ENCODE measurements at places on chromosomes 12 and 14.

GRCh38 chr12:2857576-2857975 lies 737 bp upstream of the TEX52 start:
- no peak for DNase-seq

GRCh38 chr14:64522591-64523355 lies 17.8 kb upstream of the HSPA2 start:
- DNase-seq: no peak

DNA sequence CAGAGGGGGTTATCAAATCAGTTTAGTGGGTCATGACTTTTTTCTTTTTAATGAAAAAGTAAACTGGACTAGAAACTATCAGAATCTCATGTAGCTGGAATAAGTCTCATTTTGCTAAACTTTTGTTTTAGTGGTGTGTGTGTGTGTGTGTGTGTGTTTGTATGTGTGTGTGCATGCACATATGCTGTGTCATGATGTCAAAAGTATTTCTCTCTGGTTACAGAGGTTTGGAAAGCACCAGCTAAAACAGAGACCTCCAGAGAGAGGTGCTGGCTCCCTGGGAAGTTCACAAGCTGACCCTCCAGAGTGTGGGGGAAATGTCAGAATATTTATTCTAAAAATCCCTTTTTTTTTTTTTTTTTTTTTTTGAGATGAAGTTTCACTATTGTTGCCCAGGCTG lies 114.7 kb downstream of the LGMN start:
- no peak for DNase-seq

DNA sequence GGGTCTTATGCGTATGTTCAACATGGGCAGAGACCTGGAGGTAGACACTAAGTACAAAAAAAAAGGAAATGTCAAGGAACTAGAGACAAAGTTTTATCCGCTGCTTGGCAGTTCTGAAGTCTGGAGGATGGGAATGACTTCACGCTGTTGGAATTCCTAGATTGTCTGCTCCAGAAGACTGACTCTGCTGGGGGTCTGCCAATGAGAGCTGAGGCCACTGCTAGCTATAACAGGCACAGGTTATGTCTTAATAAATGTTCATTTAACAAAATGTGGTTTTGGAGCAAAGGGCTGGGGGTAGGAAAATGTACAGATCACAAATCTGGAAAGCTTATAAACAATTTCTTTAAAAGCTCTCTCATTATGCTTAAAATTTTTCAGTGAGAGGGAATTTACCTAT lies 5.9 kb downstream of the RNASE8 start:
- DNase-seq: no peak

DNA sequence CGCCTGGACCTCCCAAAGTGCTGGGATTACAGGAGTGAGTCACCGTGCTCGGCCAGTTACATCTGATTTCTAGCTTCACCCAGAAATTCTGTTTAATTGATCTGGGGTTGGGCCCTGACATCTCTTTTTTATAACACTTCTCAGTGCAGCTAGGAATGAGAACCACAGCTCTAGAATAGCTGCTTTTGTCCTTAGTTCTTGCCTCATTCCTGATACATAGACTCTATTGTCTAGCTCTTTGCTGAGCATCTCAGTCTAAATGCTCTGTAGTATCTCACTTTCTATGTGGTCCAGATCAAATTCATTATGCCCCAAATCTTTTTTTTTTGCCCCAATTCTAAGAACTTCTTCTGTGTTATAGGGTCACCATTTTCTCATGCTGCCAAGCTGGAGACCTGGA lies 29.9 kb upstream of the FUT8 start:
- no peak for DNase-seq

GRCh38 chr12:48151103-48151771 lies 6.1 kb downstream of the ASB8 start:
- no peak for DNase-seq

- no peak for DNase-seq
Observed at GRCh38 chr12:43826681-43827080, 9.2 kb upstream of the TMEM117 start.

DNA sequence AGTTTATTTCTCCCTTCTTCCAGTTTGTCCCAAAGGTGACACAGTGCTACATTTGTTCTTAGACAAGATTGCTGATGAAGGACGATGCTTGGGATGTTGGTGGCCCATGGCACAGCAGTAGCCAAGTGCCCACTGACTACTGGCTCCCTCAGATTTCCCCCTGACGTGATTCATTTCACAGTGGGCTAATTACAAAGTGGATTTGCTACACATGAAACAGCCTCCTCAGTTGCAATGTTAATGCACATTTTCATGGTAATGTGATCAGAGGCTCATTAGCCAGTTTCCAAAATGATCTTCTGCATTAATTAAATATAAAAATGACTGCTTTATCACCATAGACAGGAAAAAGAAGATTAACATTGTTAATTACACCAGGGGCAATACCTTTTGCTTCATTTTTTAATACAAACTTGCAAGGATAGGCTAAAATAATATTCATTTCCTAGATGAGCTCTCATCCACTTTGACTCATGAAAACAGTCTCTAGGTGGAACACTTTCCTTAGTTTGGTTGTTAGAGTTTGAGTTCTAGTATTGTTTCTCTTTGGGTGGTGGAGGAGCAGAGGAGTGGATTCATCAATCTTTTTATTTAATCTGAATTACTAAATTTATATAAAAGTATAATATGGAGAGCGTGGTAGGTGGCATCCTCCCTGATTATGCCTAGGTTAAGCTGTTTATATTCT lies 250.9 kb downstream of the PDZRN4 start:
- no peak for DNase-seq

- DNase-seq: no peak
Observed at GRCh38 chr12:47383942-47384341, 304.2 kb upstream of the AMIGO2 start.

DNA sequence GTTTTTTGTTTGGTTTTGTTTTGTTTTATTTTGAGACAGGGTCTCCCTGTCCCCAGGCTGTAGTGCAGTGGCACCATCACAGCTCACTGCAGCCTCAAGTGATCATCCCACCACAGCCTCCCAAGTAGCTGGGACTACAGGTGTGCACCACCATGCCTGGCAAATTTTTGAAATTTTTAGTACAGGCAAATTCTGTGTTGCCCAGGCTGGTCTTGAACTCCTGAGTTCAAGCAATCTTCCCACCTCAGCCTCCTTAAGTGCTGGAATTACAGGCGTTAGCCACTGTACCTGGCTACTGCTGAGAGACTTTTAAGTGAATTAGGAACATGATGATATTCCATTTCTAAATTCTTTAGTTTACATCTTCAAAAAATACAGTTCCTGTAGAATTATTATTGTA lies 2.6 kb downstream of the LYZ start:
- DNase-seq: no peak

DNA sequence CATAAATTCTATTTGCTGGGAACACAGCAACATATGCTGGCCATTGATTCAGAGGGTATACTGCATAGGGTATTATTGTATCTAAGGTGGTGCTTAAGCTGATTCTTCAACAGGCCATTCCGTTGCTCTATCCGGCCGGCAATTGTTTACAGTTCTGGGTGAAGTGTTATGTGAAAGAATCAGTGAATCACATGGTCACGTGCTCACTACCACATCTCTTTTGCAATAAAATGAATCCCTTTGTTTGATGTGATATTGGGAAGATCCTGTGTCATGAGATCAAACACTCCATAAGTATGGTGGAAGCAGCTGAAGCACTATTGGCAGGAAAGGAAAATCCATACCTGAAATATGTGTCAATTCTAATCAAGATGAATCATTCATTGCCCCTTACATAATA lies 7.6 kb upstream of the USP15 start:
- no peak for DNase-seq

DNA sequence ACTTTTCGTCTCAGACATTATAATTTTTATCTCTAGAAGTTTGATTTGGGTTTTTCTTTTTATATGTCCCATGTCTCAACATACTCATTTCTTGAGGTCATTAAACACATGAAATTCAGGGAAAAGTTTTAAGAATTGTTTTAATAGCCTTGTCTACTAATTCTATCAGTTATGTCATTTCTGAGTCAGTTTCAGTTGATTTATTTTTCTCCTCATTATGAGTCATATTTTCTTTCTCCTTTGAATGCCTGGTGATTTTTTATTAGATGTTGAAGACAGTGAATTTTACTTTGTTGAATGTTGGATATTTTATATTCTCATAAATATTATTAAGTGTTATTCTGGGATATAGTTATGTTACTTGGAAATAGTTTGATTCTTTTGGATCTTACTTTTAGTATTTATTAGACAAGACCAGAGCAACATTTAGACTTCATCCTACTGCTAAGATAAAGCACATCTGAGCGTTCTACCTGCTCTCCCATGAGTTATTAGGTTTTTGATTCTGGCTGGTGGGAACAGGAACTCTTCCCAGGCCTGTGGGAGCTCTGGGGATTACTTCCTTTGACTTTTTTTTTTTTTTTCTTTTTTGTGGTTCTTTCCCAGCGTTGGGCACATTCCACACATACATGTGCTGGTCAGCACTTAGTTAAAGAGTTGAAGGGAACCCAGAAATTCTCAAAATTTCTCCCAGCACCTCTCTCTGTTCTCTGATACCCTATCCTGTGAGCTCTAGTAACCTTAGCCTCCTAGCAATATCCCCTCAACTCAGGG lies 1157.7 kb downstream of the BCL11B start:
- no peak for DNase-seq

DNA sequence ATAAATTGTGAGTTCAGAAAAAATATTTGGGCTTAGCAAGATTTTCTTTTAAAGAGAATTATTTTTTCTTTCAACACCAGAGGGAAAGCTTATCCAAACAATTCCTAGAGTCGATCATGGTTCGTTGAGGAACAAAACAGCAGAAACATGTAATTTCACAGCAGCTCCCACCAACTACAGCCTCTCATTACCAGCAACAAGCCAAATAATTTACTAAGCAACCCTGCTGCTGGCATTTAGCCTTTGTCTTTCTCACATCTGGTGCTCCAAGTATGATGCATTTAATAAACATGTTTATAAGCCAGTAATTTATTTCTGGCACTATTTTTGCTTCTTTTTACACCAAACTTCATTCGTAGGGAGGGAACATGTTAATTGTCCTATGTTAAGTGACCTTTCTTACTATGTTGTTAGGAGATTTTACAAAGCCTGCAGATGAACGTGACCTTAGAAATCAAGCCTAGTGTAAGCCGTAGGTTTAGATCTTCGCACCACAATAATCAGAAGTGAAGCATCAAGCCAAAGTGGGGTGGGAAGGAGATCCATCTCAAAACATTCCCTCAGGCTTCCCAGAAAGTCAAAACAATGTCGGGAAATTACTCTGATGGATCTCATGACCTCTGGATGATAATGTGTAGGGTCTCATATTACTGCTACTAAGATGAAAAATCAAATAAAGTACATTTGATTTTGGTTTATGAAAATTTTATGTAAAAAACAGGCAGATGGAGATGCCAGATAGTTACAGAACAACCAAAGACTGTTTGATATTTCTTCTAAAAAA lies 128.4 kb downstream of the RPAP3 start:
- DNase-seq: no peak

GRCh38 chr12:50218386-50218785 lies 51.2 kb upstream of the CERS5 start:
- DNase-seq: no peak

DNA sequence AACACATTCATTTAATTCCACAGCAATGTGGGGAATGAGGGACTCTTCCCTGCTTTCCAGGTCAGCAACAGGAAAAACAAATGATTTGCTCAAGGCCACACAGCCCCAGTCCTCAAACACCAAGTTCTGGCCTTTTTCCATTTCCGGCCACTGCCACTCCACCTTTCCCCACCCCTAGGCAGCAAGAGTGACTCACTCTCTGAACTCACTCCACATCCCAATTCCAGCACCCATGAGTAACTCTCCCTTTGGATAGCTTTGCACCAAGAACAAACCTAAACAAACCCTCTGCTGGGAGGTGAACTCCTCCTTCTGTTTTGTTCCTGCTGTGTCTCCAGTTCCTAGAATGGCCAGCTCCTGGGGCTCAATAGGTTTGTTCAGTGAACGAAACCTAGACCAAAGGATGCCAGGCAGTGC lies 30.4 kb upstream of the PLEKHG6 start:
- no peak for DNase-seq

DNA sequence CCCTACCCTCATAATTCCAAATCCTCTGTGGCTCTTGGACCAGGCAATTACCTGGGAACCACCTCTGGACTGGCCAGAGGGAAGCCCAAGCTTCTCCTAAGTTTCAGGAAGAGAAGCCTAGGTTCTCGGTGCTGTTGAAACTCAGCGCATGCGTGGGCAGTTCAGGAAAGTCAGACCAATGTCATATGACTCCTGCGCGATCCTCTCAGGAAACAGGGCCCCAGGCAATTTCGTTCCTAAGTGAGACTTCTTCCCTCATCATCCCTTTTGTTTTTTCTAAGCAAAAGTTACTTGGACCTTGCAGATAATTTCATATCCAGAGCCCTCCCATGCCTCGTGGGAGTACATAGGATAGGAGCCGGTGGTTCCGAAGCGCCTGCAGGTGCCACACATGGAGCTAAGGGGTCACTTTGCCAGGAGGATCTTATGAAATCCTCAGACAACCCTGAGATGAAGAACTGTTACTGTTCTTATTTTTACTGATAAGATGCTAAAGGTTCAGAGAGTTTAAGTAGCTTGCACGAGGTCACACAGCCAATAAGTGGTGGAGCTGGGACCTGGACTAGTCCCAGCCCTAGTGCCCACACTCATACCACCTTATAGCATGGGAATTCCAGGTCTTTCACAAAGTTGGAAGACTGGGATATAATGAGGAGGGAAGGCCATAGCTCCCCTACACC lies 168.2 kb downstream of the ZFP36L1 start:
- no peak for DNase-seq

- DNase-seq: no peak
Observed at GRCh38 chr12:26874501-26875296, 41.7 kb upstream of the ITPR2 start.

DNA sequence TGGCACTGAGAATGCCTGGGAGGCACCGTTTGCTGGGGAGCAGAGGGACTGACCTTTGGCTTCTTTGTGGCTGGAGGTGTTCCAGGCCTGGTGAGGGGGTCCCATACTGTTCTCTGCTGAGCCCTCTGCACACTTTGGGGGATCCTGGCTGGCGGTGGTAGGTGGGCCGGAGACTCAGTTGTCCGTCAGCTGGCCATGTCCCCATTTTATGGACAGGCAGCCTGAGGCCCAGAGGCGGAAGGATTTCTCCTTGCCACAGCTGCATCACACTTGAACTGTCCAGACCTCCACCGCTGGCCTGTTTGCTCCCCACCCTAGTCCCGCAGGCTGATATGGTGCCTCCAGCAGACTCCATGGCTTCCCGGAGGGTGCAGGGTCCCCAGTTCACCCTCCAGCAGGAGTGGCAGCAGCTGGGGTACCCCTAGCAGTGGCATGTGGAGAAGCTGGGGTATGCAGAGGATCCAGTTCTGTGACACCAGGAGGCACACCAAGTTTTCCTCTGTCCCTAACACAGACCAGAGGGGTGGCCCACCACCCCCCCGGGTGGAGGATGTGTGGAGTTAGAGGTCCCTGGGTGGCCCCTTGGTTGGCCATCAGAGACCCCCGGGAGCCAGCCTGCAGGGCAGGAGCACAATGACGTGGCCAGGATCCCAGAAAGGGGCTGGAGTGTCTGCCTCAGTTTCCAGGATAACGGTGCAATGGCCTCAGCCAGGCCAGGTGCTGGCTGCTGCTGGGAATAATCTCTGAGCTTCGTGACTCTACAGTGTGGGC lies 14.8 kb downstream of the SLC25A29 start:
- no peak for DNase-seq

Data from stimulated activated naive CD4-positive, alpha-beta T cell (primary cell).